NCI-H1417 (cell line): ENCODE measurements at places on chromosomes 5 and 9.

- no peak for DNase-seq
These were observed 78.3 kb upstream of the ZNF608 start for GRCh38 chr5:124824637-124825158.

GRCh38 chr5:32004404-32004803 lies 169.7 kb downstream of the GOLPH3 start:
- DNase-seq: no peak

- DNase-seq: peak; percentile 17
These were observed 40.5 kb downstream of the OLFM1 start for GRCh38 chr9:135127718-135128670.

DNA sequence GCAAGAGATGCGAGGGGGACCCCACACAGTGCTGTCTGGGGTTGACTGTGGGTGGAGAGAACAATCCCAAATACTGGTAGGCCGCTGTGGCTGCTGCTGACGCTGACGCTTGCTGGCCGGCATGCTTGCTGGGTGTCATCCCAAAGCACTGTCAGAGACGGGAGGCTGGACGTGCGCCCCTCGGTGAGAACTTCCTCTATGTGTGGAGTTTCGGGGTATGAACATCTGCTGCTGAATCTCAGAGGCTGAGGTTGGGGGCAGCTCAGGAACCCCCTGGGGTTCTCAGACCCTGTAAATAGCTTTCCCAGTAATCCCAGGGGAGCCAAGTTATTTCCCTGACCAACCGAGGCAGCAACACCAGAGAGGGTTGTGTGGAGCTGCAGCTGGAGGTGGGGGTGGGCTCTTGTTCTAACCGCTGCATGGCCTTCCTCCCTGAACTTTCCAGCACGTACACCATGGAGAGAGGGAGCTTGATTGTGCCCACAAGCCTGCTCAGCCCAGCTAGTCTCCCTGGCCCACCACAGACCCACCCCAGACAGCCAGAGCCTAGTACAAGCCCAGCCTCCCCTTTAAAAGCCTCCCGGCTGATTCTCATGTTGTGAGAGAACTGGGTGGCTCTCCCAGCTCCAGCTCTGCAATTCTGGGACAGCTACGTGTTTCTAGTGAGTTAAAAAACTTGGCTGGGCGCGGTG lies 21.8 kb upstream of the SLC12A7 start:
- DNase-seq: no peak

DNA sequence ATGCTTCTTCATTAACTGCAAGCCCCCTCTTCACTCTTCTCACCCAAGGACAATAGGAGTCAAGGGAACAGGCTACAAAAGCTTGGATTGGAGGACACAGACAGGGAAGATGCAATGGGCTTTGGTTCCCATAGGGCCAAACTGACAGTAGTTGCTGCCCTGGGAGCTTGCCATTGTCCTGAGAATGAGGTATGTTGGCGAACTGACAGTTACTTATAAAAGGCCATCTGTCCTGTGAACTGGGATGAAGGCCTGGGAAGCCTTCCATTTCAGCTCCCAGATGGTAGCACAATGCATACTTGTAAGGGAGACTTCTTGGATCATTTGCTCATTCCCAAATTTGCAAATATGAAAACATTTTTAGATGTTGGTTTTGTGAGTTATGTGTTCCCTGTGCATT lies 88.9 kb downstream of the SNCAIP start:
- no peak for DNase-seq

GRCh38 chr5:9362600-9362999 lies 183.3 kb downstream of the SEMA5A start:
- DNase-seq: no peak

DNA sequence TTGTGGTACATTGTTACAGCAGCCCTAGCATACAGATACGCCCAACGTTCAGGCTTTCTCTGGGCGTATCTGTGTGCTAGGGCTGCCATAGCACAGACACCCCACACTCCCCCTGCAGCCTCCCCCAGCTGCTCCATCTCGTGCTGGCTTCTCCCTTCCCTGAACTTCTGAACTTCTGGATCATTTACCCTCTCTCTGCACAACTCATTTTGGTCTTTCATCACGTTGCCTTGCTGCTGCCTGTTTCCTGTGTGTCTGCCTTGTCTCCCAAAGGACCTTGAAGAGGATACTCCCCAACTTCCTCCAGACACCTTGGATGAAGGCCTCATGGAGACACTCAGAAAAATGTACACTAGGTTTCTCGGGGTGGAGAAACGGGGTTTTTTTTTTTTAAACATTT lies 37.3 kb downstream of the SLIT3 start:
- DNase-seq: no peak

DNA sequence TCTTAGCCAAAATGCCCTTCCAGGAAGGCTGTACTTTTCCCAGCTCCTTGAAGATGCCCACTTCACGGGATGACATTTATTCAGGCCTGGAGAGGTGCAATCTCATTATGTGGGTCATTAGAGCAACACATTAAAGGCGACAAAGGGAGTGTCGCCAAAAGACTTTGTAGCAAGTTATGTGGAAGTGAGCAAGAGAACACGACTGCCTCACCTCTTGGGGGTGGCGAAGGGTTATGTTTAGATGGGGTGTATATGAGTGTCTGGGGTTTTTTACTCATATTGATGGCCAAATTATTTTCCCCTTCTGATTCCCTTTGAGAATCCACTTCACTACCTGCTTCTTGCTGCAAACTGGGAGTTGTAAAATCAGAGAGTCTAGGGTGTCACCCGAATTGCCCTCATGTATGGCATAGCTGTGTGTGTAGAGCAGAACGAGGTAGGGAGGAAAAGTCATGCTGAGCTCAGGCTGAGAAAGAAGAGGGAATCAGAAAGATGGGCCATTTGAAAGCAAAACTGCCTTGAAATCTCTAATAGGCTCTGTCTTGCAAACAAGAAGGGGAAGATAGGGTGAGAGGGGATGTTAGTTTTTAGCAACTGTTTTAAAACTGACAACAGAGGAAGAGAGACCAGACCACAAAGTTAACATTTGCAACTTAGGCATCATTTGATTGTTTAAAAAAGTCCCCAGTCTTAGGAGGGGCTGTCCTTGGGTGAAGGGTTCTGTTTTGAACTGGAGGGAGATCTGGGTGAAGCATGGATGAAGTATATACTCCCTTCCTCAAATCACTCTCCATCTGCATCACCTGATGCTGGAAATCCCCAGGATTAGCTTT lies 97.1 kb upstream of the IL12B start:
- DNase-seq: no peak

GRCh38 chr9:13810510-13810909 lies 503.4 kb downstream of the NFIB start:
- no peak for DNase-seq

DNA sequence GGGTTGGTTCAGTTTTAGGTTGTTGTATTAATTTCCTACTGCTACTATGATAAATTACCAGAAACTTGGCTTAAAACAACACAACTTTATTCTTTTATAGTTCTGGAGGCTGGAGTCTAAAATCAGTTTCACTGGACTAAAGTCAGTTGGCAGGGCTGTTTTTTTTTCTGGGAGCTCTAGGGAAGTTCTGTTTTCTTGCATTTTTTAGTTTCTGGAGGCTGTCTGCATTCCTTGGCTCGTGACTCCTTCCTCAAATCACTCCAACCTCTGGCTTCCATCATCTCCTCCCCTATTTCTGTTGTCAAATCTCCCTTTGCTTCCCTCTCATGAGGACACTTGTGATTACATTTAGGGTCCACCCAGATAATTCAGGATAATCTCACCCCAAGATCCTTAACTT lies 51.3 kb upstream of the SUB1 start:
- no peak for DNase-seq

- DNase-seq: no peak
These were observed 14.3 kb downstream of the ACSL6 start for GRCh38 chr5:131997026-131997726.

DNA sequence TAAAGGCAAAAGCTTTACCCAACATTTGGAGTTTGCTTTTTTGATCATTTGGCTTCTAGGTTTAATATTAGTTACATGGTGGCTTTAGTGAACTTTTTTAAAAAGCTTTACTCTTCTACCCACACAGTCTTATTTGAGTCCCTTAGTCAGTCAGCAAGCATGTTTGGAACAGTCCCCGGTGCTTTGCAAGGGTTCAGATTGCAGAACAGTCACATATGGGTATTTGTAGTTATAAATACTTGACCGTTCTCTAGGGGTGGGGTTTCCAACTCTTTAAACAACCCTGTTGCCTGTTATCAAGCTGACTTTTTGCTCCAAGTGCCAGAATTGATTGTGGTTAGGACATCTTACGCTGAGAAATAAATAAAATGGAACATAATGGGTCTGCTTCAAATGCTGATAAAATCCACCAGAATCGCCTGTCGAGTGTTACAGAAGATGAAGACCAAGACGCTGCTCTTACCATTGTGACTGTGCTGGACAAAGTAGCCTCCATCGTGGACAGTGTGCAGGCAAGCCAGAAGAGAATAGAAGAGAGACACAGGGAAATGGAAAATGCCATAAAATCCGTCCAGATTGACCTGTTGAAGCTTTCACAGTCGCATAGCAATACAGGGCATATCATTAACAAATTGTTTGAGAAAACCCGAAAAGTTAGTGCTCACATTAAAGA lies at the start of gene CAVIN4:
TSS of gene CAVIN4 (plus strand) at position 304 of the 673 bp plus-strand sequence. CDS start at position 369, 65 bp downstream.
- DNase-seq: no peak

GRCh38 chr5:80569961-80570786 lies at the start of gene ANKRD34B:
Gene ANKRD34B (minus strand): TSS chr5:80570280. CDS start chr5:80560019, 10,261 bp downstream.
- DNase-seq: peak; percentile 52

- no peak for DNase-seq
These were observed 9.9 kb downstream of the CCDC69 start for GRCh38 chr5:151213803-151214613.

- no peak for DNase-seq
These were observed 342.2 kb upstream of the RFX3 start for GRCh38 chr9:3868012-3868411.
